ENCODE measurements at places on chromosomes 2 and 18.

- DNase-seq: no peak
Measured at GRCh38 chr18:35099911-35100310, 58.7 kb downstream of the MAPRE2 start.

- no peak for DNase-seq
Measured at GRCh38 chr2:237411683-237412423, 2.1 kb downstream of the COL6A3 start.

GRCh38 chr2:161369311-161369710 is 46.8 kb upstream of the TBR1 start:
- no peak for DNase-seq

- DNase-seq: no peak
Measured at GRCh38 chr2:82391386-82391785, 2067.7 kb downstream of the SUCLG1 start.

DNA sequence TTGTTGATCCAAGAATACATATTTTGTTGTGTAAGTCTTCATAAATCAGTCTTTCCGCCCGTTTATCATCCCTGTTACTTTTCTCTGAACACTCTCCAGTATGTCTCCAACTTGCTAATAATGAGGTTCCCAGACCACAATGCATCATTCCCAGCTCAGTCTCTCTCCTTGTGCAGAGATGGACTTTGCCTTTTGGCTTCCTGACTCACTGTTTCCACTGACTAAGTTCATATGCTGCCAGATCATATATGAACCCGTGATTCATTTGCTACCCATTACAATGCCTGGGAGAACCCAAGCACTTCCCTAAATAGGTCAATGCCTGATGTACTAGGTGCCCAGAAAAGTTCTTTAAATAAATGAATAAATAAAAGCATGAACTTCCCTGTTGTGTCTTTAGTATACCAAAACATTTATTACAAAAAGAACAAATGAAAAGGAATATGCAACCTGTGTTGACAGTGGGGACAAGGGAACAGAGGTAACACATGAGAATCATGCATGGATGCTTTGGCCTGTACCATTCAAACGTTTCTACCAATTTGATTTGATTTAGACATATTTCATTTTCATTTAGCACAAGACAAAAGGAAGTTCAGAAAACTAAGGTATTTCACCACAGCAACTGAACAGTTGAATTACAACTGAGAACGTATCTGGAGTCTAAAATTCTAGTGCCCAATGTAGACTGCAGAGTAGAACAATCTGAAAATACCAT is 215.4 kb upstream of the HNRNPA3 start:
- DNase-seq: no peak

- no peak for DNase-seq
Measured at GRCh38 chr2:128502638-128503246, 184.1 kb upstream of the HS6ST1 start.

All from DMS79 treated with DMSO at 0.1 percent for 48 hours (cell line).